Colonic mucosa (tissue), 4 donors: ENCODE measurements at places on chromosomes 13 and 19. TPM values are rescaled to one million over a fixed set of nuclear protein-coding genes. Genes with fewer than 3 reads are reported as not detected.

FGF21 gene
- not detected for total RNA-seq

ZNF382 gene
- total RNA-seq: 1.9 TPM

TMEM86B gene
- 2.1 TPM for total RNA-seq

PRODH2 gene
- total RNA-seq: not detected

APC2 gene
- 0.05 TPM for total RNA-seq

DNA sequence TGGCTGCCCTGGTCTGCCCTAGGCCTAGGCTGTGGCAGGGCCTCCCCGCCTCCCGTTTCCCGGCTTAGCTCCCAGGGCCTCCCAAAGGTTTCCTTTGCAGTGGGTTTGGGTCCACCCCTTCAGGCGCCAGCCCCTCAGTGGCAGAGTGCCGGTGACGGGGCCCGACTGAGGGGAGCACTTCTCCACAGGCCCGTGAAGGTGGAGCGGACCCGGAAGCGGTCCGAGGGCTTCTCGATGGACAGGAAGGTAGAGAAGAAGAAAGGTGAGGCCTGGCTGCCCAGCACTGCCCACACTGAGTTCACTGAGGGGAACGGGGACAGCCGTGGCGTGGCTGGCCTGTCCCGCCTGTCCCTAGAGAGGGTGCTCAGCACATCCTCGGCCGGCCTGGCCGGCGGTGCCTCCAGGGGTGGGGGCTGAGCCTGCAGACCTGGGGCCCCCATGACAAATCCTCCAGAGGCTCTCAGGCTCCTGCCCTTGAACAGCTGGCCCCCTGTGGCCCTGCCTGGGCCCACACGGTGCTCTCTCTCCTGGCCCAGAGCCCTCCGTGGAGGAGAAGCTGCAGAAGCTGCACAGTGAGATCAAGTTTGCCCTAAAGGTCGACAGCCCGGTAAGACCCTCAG lies 20.4 kb downstream of the PLIN4 start:
- DNase-seq: no peak

DNA sequence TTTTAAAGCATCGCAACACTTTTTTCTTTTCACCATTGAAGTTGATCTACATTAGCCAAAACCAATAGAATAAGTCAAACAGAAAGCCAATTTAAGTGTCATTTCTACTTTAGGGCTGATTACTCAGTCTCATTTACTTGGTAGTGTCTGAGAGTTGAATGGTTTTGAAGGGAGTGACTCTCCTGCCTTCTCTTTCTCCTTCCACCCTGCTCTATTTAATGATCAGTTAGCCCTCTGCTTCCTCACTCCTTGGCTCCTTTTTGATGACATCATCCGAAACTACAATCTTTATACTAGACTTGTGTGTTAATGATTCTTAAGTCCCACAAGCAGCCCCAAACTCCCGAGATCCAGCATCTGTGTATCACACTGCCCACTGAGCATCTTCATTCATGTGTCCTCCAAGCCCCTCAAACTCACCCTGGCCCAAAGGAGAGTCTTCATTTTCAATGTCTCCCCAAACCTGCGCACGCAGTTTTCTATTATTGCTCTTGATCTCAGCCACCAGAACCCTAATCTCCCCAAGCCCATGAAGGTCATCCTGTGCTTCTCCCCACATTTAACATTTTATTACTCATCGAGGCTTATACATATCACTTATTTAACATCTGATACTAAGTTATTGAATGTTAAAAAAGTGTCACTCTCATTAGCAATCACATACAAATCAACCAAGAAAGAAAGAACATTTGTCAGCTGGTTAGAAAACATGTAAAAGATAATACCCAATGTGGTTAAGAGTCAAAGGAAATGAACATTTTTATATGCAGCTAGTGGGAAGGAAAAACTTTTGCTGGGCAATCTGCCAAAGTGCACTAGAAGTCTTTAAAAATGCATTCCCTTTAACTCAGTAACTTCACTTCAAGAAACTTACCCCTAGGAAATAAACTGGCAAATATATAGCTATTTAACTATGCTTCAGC lies 32.2 kb upstream of the ARGLU1 start:
- peak; percentile 32 for DNase-seq

DNA sequence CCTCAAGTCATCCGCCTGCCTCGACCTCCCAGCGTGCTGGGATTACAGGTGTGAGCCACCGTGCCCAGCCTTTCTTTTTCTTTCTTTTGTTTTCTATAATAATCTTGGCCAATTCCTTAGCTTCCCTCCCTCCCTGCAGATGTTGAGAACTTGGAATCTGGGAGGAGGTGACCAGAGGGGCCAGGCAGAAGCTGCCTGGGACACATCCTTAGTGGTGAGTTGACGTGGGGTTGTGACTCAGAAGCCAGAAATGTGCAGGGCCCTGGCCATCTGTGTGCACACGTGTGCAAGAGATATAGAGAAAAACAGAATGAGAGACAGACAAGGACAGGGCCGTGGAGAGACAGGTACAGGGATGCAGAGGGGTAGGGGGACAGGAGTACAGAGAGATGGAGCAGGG lies 154.3 kb downstream of the SIPA1L3 start:
- no peak for DNase-seq

- no peak for DNase-seq
Measured at GRCh38 chr13:26469602-26470001, 87.9 kb upstream of the WASF3 start.

DNA sequence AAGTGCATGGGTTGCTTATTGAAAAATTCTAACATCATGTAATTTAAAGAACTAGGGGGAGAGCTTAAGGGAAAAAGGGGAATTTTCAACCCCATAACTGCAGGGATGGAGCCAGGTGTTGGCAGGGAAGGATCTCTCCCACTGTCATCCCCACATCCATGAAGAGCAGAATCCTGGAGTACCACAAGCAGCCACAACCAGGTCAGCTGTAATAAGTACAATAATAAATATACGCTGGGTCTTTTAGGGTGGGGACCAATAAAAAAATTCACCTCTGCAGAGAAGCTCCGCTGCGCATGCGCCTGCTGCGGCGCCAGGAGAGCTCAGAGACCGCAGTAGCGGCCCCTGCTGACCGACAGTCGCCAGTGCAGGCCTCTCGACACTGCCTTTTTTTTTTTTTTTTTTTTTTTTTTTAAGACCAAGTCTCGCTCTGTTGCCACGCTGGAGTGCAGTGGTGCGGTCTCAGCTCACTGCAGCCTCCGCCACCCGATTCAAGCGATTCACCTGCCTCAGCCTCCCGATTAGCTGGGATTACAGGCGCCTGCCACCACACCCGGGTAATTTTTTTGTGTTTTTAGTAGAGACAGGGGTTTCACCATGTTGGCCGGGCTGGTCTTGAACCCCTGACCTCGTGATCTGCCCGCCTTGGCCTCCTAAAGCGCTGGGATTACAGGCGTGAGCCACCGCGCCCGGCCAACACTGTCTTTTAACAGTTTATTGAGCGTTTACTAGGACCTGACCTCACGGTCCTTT lies 2.5 kb upstream of the EEF2 start:
- DNase-seq: peak; percentile 89

DNA sequence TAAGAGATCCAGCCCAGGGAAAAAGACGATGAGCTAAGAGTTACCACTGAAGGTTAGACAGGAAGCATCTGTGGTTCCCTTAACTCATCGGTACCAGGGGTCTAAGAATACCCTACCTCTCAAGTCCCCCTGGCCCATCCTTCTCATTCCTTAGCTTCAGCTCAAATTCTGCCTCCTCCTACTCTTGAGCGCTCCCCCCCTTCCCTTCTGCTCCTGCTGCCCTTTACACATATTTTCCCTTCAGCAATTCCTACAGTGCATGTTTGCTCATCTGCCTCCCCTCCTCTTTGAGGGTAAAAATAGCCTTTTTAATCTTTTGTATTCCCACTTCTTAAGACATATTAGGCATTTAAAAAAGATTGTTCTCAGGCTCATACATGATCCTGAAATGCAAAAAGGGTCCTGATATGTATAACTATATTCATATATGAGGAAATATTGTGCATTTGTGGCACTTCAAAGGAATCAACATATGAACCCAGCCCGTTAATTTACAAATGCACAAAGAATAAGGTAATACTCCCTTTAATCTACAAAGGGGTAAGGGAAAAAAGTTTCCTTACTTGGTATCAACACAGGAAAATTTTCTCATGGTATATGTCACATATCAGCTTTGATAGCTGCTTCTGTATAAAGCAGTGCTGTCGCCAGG lies 33.1 kb downstream of the LNX2 start:
- DNase-seq: no peak

GRCh38 chr13:113183450-113184129 lies 24.9 kb downstream of the PCID2 start:
- DNase-seq: no peak

- DNase-seq: no peak
Measured at GRCh38 chr13:112702986-112703379, 13.1 kb downstream of the ATP11A start.

- DNase-seq: no peak
Measured at GRCh38 chr19:5444431-5444830, 10.8 kb upstream of the ZNRF4 start.

- DNase-seq: no peak
Measured at GRCh38 chr13:55788548-55788947, 1352.2 kb upstream of the PRR20A start.

GRCh38 chr13:33409673-33410510 lies 124.3 kb upstream of the STARD13 start:
- DNase-seq: no peak

- DNase-seq: peak; percentile 98
Measured at GRCh38 chr19:8321067-8321985, at the start of the genes NDUFA7 and RPS28. NDUFA7 (minus strand) TSS chr19:8321375; CDS start chr19:8321358, 17 bp downstream. RPS28 (plus strand) TSS chr19:8321496; CDS start chr19:8321531, 35 bp downstream.
